ENCODE measurements at places on chromosomes 1 and 21.
A peak's percentile ranks its signal among the peaks of the same experiment; 100 is the strongest.

DNA sequence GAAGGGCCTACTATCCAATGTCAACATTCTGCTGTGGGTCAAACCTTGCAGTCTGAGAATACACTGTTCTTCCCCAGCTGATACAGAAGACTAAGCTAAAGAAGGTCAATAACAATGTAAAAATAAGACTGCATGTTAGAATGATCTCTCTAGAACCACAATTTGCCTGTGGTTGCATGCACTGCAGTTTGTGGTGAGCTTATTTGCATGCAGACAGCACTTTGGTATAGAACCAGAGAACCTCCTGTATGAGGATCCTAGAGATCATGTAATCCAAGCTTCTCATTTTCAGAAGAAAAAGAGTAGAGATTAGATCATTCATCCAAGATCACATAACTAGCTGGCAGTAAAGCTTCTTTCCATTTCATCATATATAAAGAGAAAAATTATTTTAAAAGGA is 15.8 kb downstream of the SYNJ1 start:
- H3K4me1 ChIP-seq = no peaks in the 10 kb centered on the region
- H3K4me3 ChIP-seq = no peak overlapping the region
- DNase-seq = no peak
- H3K27ac ChIP-seq = no peak overlapping the region

GRCh38 chr1:9207715-9208114 is 26.9 kb upstream of the H6PD start:
- no peak overlapping the region for H3K27ac ChIP-seq
- H3K4me1 ChIP-seq = peaks cover under 1% of the 10 kb centered on the region
- no peaks in the 10 kb centered on the region for H3K36me3 ChIP-seq
- no peak overlapping the region for H3K4me3 ChIP-seq

GRCh38 chr1:236702791-236703394 is 16.6 kb downstream of the ACTN2 start:
- peak overlapping the region; percentile 13 for H3K4me3 ChIP-seq
- no peaks in the 10 kb centered on the region for H3K27me3 ChIP-seq
- H3K4me1 ChIP-seq = peaks cover 58% of the 10 kb centered on the region
- peaks cover 7% of the 10 kb centered on the region for H3K36me3 ChIP-seq
- H3K27ac ChIP-seq = peak overlapping the region; percentile 83

GRCh38 chr1:150256554-150257341 is 826 bp upstream of the CA14 start:
- H3K4me1 ChIP-seq = peaks cover 26% of the 10 kb centered on the region
- peaks cover 22% of the 10 kb centered on the region for H3K27me3 ChIP-seq
- peak overlapping the region; percentile 44 for H3K4me3 ChIP-seq
- H3K36me3 ChIP-seq = no peaks in the 10 kb centered on the region
- no peak overlapping the region for H3K27ac ChIP-seq

GRCh38 chr21:30257773-30258172 is 25.0 kb downstream of the KRTAP24-1 start:
- no peaks in the 10 kb centered on the region for H3K36me3 ChIP-seq
- no peaks in the 10 kb centered on the region for H3K27me3 ChIP-seq
- no peaks in the 10 kb centered on the region for H3K4me1 ChIP-seq
- H3K27ac ChIP-seq = no peak overlapping the region
- no peak overlapping the region for H3K4me3 ChIP-seq
